ENCODE measurements at places on chromosomes 3 and 15.

DNA sequence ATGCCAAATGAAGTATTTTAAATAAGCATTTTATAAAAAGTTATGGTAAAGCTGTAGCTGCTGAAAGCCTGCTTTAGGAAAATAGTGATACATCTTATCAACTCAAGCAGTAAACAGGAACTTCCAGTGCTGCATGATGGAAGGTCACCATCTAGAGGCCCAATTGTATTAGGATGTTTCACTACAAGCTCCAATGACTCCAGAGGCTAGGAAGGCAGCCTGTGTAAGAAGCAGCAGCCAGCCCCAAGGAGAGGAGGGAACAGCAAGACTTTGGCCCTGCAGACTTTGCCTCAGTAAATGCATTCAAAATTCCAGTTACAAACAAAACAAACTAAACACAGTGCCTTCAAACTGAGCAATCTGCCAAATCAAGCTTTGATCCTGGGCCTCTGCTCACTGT is 32.1 kb downstream of the ILDR1 start:
- no peak for DNase-seq

DNA sequence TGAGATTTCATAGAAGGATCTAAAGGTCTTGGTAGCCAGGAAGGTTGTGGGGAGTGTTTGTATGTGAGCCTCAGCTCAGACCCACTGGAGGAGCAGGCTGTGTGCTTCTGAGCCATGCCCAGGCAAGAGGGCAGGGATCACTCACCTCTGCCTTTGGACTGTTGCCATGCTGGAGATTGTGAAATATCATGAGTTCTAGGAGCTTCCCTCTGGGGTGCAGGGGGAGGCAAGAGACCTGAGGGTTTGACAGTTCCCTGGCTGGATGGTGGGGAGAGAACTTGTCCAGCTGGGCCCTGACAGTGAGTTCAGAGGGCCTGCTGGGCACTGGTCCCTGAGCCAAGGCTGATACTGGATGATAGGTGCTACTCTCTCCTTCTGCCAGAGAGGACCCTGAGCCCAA is 6.0 kb downstream of the SLC6A1 start:
- DNase-seq = no peak

DNA sequence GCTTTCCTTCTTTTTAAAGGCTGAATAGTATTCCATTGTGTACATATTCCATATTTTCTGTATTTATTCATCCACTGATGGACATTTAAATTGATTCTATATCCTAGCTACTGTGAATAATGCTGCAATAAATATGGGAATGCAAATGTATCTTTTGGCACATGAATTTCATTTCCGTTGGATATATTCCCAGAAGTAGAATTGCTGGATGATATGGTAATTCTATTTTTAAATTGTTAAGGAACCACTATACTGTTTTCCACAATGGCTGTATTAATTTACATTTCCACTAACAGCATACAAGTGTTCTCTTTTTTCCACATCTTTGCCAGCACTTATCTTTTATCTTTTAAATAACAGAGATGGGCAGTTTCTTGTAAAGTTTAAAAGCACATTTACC is 302.7 kb downstream of the CTNNB1 start:
- no peak for DNase-seq

GRCh38 chr3:175606650-175607318 is 747.6 kb downstream of the NAALADL2 start:
- DNase-seq = no peak

- no peak for DNase-seq
Measured at GRCh38 chr3:76841747-76842146, 198.2 kb upstream of the ROBO2 start.

DNA sequence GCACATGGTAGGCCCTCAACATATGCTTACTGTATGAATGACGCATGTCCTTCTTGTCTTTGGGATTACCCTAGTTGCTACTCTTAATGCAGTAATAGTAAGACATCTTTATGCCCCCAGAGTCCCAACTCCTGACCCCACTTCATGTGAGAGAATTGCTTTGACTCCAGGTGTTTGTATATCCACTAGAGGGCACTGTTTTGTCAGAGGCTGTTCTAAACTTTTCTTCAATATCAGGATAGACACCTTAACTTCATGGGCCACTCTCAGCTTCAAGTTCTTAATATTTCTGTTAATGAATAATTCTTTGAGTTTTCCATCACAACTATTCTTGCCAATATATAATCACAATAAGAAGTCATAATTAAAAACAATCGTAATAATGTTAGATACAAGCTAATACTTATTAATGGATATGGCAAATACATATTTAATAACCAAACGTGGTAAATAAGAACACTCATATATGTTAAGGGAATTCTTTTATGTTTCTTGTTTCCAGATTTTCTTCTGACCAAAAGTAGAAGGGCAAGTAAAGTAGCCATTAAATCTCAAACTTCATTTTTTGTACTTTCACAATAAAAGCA is 337.2 kb upstream of the DNAJC19 start:
- DNase-seq = peak; percentile 7

GRCh38 chr3:52054661-52055511 is 1.5 kb downstream of the DUSP7 start:
- no peak for DNase-seq

DNA sequence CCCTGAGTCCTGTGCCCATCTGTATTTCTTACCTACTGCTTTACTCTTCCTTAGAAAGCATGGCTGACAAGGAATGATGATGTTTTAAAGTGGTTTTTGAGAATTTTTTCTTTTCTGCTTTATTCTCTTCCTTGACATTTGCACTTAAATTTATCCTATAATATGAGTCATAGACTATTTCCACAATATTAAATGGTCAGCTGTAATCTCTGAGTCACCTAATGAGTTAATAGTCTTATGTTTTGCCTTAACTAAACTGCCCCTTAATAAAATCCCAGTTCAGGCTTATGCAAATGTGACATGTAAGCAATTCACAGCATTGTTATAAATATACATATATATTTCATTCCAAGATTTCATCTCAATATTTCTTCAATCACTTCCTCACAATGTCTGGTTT is 23.8 kb downstream of the MEIS2 start:
- DNase-seq = no peak

Data from CD4-positive, alpha-beta T cell treated with Interleukin-2 at 100 ng/mL for 4 hours (primary cell).